Right renal cortex interstitium (tissue), 3 donors: ENCODE measurements at places on chromosomes 12 and 14. TPM values are rescaled to one million over a fixed set of nuclear protein-coding genes. Genes with fewer than 3 reads are reported as not detected.

The TSHR gene
- polyA plus RNA-seq, result 0.07 TPM

- DNase-seq, result no peak
Measured at GRCh38 chr12:50196537-50196936, 29.4 kb upstream of the CERS5 start.

DNA sequence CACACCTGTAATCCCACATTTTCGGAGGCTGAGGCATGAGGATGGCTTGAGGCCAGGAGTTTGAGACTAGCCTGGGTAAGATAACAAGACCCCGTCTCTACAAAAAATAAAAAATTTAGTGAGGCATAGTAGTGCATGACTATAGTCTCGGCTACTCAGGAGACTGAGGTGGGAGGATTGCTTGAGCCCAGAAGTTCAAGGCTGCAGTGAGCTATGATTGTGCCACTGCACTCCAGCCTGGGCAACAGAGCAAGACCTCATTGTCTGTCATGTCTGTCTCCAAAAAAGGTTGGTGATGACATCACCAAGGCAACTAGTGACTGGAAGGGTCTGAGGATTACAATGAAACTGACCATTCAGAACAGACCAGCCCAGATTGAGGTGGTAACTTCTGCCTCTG is 83.5 kb upstream of the COCH start:
- DNase-seq, result no peak

GRCh38 chr14:40119765-40120164 is 687.5 kb upstream of the FBXO33 start:
- no peak for DNase-seq

The SLC39A5 gene
- 36.0 TPM for polyA plus RNA-seq

GRCh38 chr14:100715803-100716202 is 10.9 kb upstream of the DLK1 start:
- no peak for DNase-seq

GRCh38 chr14:28220391-28220790 is 546.2 kb upstream of the FOXG1 start:
- no peak for DNase-seq

- DNase-seq, result no peak
Measured at GRCh38 chr14:34628681-34629135, 1.2 kb downstream of the SNX6 start.

DNA sequence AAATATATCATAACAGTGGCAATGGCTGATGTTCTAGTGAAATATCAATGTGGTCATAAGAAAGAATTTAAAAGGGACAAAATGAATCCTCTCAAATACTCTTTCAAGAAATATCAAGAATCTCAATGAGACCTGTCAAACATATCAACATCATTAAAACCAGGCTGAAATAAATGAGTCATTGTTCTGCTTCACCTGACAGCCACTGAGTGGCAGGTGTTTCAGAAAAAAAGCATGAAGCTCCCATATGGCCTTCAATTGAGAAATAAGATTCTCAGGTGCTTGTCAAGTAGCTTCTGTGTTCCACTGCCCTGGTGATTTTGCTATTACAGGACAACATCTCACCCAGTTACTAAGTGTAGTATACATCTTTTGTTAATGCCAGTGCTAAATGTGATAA is 21.5 kb downstream of the ANAPC5 start:
- no peak for DNase-seq

- DNase-seq, result no peak
Measured at GRCh38 chr12:103964805-103965204, 867 bp upstream of the TDG start.

GRCh38 chr12:28543021-28543890 is 353.0 kb downstream of the CCDC91 start:
- DNase-seq, result no peak

DNA sequence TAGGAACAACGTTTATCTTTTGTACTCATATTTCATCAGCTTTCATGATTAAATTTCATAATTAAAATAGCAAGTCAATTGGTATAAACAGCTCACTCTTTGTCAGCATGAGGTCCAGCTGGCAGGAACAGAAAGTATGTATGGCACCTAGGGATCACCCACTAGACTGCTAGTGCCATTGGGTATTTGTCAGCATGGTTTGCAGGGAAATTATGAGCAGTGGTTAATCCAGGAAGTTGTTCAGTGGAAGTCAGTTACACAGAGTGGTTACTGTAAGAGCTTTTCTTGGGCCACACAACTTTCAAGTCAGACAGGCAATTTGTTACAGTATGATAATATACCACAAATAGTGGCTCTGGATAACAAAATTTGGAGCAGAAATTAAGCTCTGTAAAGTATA is 340.3 kb upstream of the RGS6 start:
- no peak for DNase-seq

- no peak for DNase-seq
Measured at GRCh38 chr12:76020281-76020680, 11.3 kb downstream of the PHLDA1 start.

The CLEC4D gene
- polyA plus RNA-seq, result 0.42 TPM

DNA sequence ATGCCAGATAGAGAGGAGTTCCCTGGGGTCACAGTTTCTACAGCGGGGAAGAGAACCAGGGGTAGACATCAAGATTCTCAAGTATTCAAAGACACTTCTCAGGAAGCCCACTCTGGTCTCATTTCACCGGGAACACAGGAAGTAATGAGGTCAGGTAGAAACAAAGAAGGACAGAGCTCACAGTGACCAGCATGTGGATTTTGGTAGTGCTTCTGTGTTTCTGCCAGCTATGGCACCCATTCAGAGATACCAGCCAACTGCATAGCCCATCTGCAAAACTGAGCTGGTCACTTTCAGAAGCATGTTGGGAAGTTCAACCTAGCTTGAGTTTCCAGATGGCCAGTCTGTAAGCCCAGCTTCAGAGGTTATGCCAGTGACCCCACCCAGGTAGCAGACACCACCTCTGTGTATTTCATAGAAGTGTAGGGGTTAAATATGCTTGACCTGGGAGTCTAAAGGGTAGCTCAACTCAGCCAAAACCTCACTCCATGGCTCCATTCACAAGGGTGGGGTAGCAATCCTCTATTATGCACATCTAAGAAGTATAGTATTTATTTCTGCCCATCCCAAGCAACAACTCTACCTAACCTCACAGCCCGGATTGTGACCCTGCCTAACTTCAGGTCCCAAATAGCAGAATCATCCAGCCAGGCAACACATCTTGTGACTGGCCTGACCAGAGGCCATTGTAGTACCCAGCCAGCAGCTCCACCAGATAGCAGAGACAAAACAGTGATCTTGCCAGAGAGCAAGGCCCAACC is 33.9 kb downstream of the A2M start:
- DNase-seq, result no peak

The RERGL gene
- polyA plus RNA-seq, result 9.1 TPM
